ENCODE measurements at places on chromosomes 2 and 18. TPM values are rescaled to one million over a fixed set of nuclear protein-coding genes. Genes with fewer than 3 reads are reported as not detected.

PDE11A gene
- total RNA-seq = 0.25 TPM

STARD6 gene
- total RNA-seq = not detected

ONECUT2 gene
- total RNA-seq = 0.06 TPM

LYPD1 gene
- total RNA-seq = 0.28 TPM

EML6 gene
- total RNA-seq = 5.1 TPM

TUBA4B gene
- total RNA-seq = 5.7 TPM

RHOB gene
- total RNA-seq = 239 TPM

ZNF892 gene
- total RNA-seq = 2.7 TPM

CYP27A1 gene
- total RNA-seq = 38.3 TPM
